NCI-H146 (cell line): ENCODE measurements at places on chromosomes 5 and 9.

- no peak for DNase-seq
Observed at GRCh38 chr9:115005322-115005721, 74.9 kb upstream of the TNFSF8 start.

DNA sequence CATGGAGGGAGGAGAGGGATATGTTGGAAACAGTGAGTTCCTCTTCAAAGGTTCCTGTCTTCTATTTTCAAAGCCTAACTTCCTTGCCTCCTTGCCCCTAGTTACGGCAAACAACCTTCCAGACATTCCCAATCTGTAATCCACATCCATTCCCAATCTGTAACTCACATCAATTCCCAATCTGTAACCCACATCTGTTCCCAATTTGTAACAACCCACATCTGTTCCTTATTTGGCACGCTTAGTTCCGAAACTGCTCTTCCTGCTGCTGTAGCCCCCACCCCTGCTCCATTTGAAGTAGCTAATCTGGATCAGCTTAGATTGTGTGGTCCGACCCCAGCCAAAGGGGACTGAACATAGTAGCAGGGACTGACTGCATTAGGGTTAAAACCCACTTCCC lies 23.9 kb upstream of the IDNK start:
- no peak for DNase-seq

- DNase-seq, result no peak
Observed at GRCh38 chr5:148335259-148335658, at the start of gene SPINK9. Gene SPINK9, plus strand, starts transcription at chr5:148335559. Its CDS starts 55 bp downstream, at chr5:148335614.

DNA sequence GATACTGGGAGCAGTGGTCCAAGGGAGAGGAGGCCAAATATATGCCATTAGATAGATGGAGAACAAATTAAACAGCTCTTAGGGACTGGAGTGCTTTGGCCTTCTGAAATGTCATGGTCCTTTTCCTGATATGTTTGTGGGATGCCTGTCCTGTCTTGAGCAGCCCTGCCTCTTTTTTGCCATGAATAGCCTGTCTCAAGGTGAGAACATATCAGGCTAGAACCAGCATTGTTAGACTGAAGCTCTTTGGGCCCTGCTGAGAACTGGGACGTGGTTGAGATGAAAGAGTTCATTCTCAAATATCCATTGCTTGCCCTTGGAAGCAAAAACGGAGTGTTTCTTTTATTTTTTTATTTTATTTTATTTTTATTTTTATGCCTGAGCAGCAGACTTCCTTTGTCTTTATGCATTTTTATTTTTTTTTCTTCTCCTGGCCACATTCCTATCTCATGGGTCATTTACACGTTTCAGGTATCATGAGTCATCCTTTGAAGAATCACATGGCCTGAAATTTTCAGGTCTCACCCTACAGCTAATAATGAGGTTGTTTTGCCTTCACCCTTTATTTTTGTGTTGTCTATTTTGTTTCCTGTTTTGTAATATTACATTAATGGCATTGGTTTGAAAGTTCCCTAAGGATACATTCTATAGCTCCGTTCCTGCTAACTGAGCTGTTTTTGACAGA lies 371.4 kb downstream of the PSAT1 start:
- no peak for DNase-seq

GRCh38 chr9:128979111-128979510 lies 31.6 kb downstream of the NUP188 start:
- DNase-seq, result no peak

DNA sequence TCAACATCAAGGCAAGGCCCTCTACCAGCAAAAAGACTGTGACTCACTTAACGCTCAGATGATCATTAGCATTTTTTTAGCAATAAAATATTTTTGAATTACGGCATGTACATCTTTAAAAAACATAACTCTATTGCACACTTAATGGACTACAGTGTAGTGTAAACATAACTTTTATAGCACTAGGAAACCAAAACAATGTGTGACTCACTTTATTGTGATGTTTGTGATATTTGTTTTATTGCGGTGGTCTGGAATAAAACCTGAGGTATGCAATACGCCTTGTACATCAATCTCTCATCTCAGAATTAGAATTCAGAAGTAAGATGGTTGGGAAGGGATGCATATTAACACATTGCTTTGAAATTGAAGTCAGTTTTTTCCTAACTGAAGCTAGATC lies 106.9 kb upstream of the PTCH1 start:
- no peak for DNase-seq

GRCh38 chr5:91313757-91314673 lies 69.1 kb downstream of the ARRDC3 start:
- DNase-seq, result peak; percentile 87

GRCh38 chr9:34387239-34387638 lies 10.5 kb upstream of the MYORG start:
- no peak for DNase-seq

GRCh38 chr9:89606049-89606623 lies 1.3 kb downstream of the GADD45G start:
- peak; percentile 46 for DNase-seq

- DNase-seq, result no peak
Observed at GRCh38 chr9:77750284-77750683, 102.2 kb upstream of the GNA14 start.
